ENCODE measurements at places on chromosomes 5 and 9.

DNA sequence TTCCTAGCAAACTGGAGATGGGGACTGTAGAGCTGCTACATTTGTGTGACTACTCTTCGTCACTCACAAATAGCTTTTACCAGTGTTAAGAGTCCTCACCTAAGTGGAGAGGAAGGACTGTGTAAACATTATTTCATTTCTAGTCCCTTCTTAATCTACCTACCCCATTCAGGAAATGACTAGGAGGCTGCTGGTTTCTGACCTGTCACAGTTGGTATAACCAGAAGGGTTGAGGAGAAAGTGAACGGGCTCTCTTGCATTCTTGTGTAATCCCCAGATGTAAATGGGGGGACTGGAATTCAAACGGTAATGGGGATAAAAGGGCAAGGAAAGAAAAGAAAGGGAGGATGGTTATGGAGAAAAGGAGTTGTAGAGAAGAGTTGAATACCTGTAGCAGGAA, 35.4 kb upstream of the BNIP1 start:
- peak; percentile 16 for DNase-seq

- no peak for DNase-seq
These were observed 218.8 kb upstream of the TBCA start for GRCh38 chr5:77994943-77995342.

DNA sequence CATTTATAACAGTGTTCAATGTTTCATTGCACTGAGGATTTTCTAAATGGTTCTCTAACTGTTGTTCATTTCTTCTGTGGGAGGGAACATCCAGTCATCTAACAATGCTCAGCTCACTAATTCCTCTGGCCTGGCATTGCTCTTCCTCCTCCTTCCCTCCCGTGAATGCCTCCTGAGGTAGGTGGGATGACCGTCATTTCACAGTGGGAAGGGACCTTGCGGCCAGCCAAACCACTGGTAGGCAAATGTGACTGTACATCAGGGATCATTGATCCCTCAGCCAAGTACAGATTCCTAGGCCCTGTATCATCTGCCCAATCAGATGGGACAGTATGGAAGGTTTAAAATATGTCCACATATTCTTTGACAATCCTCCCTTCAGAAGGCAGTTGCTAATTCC, 23.7 kb upstream of the VDAC1 start:
- no peak for DNase-seq

DNA sequence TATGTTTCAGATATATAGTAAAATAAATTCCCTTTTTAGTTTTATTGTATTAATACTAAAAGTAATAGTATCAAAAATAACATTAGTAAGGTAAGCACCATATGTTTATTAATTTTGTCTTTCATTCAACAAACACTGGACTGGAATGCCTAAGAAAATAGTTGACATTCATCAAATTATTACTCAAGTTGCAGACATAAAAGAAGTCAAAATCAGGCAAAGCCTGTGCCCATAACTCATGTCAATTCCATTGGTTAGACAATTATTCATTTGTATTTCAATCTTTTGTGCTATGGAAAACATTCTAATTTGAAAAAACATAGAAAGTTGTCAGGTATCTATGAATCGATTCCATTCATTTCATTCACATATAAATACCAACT, 158.9 kb downstream of the CEMIP2 start:
- DNase-seq, result no peak

- no peak for DNase-seq
These were observed 58.8 kb downstream of the GNG10 start for GRCh38 chr9:111720174-111720573.

DNA sequence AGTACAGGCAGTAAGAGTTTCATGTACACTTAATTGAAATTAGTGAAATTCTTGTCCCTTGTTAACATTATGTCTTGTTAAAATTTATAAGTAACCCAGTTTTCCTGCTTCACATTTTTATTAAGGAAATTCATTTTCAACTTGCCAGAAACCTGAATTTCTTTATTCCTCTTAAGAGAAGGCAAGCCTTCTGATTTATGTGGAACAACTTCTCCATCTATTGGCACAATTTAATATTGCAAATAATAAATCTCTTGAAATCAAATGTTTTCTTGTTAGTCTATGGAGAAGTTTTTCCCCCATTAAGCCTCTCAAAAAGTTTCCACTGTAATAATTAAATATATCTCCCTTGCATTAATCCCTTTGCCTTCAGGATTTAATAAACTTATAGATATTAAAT, 33.8 kb upstream of the ACO1 start:
- peak; percentile 3 for DNase-seq

GRCh38 chr9:126709241-126709640, 95.5 kb downstream of the LMX1B start:
- no peak for DNase-seq

DNA sequence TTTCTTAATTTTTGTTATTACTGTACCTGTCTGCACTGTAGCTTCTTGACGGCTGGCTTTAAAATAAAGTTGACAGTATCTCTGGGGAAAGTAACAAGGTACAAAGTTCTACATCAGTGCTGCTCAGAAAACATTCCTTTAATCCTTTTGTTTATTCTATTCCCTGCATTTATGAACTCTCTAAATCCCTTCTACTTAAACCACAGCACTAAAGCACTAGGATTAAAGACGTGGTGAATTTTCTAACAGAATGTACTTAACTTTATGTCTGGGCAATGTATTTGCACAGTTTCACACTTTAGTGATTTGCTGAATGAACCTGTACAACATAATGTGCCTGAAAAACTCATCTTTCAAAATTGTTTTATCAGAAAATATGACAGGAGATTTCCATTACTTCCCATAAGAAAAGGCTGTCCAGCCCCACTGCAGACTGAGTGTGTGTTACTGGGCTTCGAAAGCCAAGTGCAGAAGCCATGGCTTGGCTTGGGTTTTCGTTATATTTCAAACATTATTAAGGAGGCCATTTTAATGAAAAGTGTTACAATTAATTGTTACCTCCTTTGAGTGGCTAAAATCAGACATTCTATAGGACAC, 43.8 kb downstream of the LHFPL2 start:
- DNase-seq, result no peak

DNA sequence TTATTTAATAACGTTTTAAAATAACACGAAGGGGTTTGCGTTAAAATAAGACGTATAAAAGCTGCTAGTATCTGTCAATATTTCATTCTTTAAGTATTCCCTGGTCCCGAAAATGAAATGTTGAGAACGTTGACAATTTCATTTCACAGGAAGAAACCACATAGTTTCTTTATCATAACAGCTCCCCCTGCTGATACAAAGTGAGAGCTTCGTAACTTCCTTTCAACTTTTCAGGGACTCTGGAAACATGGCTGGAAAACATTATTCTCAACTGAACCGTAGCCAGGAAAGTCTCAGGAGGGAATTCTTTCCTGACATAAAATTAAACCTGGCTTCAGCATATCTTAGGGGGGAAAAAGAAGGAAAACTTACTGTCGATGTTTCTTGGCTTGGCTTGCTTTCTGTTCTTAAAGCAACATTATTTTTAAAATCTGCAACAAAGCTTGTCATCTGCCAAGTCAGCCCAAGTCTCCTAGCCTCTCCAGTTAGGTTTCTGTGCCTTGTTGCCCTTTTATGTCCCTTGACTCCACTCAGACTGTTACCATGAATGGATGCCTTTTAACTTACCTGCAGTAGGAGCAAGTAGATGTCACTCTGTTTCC, 122.9 kb upstream of the DAB2 start:
- DNase-seq, result no peak

- DNase-seq, result no peak
These were observed 32.9 kb downstream of the LHFPL2 start for GRCh38 chr5:78615697-78616096.

- no peak for DNase-seq
These were observed 182.4 kb downstream of the RASEF start for GRCh38 chr9:82880336-82881050.
